HTR-8/SVneo (cell line): ENCODE measurements at places on chromosomes 16 and 17.
A peak's percentile ranks its signal among the peaks of the same experiment; 100 is the strongest.

- DNase-seq = no peak
Observed at GRCh38 chr16:56327929-56328258, 97.5 kb downstream of the AMFR start.

DNA sequence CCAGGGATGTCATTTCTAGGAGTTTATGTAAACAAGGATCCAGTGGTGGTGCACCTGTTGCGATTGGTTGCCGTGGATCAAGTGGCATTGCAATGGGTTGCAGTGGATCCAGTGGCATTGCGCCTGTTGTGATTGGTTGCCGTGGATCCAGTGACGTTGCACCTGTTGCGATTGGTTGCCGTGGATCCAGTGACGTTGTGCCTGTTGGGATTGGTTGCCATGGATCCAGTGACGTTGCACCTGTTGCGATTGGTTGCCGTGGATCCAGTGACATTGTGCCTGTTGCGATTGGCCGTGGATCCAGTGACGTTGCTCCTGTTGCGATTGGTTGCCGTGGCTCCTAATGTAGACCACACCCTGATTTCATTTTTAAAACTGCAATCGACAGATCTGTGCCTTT lies 56.2 kb upstream of the CRISPLD2 start:
- no peak for DNase-seq

GRCh38 chr16:68985855-68986254 lies 119.6 kb upstream of the HAS3 start:
- DNase-seq = no peak

GRCh38 chr17:11503308-11504035 lies 94.8 kb upstream of the DNAH9 start:
- no peak for DNase-seq

- DNase-seq = no peak
Observed at GRCh38 chr17:81865733-81866439, 5.3 kb downstream of the ARHGDIA start.

- DNase-seq = no peak
Observed at GRCh38 chr16:85527767-85528297, 85.3 kb upstream of the GSE1 start.

DNA sequence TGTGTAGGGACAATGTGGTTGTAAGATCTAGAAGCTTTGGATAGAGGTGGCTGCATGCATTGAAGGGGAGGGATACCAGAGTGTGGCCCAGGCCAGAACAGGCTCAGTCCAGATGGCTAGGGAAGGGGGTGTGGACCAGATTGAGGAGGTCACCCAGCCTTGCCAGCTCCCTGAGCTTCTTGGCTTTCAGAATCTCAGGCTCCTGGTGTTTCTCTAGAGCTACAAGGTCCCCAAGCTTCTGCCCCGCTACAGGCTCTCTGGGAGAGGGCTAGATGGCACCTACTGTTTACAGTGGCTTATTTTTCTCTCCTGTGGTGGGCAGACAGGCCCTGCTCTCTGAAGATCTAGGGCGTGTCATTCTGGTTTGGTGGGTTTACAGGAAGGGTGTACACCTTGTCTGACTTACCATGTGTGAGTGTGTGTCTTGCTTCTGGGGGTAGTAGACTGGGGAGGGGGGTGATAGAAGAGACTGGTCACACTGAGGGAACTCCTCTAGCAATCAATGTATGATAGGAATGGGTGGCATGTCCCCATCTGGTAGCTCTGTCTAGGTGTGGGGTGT lies 1.1 kb downstream of the RARA start:
- DNase-seq = no peak

- no peak for DNase-seq
Observed at GRCh38 chr16:51607201-51607651, 456.2 kb upstream of the SALL1 start.

GRCh38 chr16:16909126-16909525 lies 530.2 kb downstream of the NPIPA7 start:
- no peak for DNase-seq

GRCh38 chr16:81499576-81500380 lies 55.2 kb downstream of the CMIP start:
- peak; percentile 57 for DNase-seq
